ENCODE measurements at places on chromosomes 7 and 10.

DNA sequence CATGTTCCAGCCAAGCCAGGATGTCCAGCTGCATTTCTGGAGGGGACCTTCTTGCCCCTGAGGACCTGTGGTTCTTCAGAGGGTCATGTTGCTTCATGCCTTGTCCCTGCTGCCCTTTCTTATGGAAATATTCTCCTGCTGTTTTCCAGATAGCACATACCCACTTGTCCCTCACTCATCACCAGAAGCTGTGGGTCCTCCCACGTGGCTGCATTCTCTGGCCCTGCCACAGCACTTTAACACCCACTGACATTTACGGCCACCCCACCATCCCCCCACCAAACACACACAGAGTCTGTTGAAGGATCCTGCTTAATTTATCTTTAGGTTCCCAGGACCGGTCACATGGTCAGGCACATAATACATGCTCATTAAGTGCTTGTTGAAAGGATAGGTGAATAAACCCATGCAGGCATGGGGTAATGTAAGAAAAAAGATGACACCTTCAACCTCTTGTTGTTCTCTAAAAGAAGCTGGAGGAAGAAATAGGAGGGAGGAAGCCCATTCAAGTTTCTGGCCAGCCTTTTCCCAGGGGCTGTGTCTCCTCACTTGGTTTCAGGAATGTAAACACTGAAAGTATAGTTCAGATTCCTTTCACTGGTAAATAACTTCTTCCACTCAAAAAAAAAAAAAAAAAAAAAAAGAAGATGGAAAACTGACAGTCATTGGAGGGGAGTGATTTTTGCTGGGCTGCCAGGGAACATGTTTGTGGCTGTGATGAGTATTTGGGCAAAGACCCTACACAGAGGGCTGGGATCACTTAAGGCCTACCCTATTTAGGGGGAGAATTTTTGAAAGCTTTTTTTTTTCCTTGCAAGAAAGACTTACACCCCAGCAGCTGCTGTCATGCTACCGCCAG lies 19.8 kb upstream of the BMPER start:
- DNase-seq: no peak

- no peak for DNase-seq
Observed at GRCh38 chr10:15469111-15469510, 98.0 kb upstream of the FAM171A1 start.

- DNase-seq: no peak
Observed at GRCh38 chr7:18667466-18667865, 171.9 kb downstream of the HDAC9 start.

DNA sequence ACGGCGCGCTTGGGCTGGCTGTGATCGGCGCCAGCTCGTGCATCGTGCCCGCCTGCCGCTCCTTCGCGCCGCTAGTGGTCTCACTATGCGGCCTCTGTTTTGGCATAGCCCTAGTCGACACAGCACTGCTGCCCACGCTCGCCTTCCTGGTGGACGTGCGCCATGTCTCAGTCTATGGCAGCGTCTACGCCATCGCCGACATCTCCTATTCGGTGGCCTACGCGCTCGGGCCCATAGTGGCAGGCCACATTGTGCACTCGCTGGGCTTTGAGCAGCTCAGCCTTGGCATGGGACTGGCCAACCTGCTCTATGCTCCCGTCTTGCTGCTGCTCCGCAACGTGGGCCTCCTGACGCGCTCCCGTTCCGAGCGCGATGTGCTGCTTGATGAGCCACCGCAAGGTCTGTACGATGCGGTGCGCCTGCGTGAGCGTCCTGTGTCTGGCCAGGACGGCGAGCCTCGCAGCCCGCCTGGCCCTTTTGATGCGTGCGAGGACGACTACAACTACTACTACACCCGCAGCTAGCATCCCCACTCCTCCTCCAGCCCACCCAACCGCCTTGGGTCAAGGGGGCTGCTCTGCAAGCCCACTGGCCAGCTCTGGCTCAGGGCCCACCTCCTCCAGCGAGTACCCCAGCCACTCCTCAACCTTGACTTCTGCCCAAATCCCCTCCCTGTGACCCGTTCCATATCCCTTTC lies 1.9 kb downstream of the SLC18A3 start:
- peak; percentile 8 for DNase-seq

- no peak for DNase-seq
Observed at GRCh38 chr7:138021889-138022288, 20.0 kb upstream of the CREB3L2 start.
